CD8-positive, alpha-beta memory T cell (primary cell): ENCODE measurements at places on chromosomes 12 and 14. TPM values are rescaled to one million over a fixed set of nuclear protein-coding genes. Genes with fewer than 3 reads are reported as not detected.
A peak's percentile ranks its signal among the peaks of the same experiment; 100 is the strongest.

GRCh38 chr14:60061371-60061770 is 30.4 kb upstream of the PCNX4 start:
- no peak overlapping the region for H3K27ac ChIP-seq
- no peak overlapping the region for H3K4me3 ChIP-seq
- no peaks in the 10 kb centered on the region for H3K27me3 ChIP-seq
- no peaks in the 10 kb centered on the region for H3K36me3 ChIP-seq
- H3K4me1 ChIP-seq: no peaks in the 10 kb centered on the region

DNA sequence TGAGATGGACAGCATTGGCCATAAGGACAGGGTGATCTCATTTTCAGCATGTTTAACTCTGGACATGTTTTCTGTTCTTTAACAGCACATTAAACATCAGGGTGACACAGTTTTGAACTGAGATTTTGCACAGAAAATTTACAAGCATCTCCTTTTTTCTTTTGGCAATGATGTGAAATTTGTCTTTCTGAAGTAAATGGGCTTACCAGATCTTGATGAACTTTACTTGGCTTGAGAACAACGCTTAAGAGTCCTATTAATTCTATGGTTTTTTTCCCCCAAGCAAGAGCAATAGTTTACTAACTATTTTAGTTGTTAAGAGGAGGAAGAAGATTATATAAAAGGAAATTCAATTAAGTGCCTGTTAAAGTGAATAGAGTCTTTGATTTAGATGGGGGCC is 491.0 kb downstream of the SNAPC1 start:
- no peaks in the 10 kb centered on the region for H3K4me1 ChIP-seq
- no peak overlapping the region for H3K27ac ChIP-seq
- DNase-seq: no peak
- no peaks in the 10 kb centered on the region for H3K27me3 ChIP-seq
- no peak overlapping the region for H3K4me3 ChIP-seq

ST8SIA1 gene
- total RNA-seq: 10.2 TPM

DNA sequence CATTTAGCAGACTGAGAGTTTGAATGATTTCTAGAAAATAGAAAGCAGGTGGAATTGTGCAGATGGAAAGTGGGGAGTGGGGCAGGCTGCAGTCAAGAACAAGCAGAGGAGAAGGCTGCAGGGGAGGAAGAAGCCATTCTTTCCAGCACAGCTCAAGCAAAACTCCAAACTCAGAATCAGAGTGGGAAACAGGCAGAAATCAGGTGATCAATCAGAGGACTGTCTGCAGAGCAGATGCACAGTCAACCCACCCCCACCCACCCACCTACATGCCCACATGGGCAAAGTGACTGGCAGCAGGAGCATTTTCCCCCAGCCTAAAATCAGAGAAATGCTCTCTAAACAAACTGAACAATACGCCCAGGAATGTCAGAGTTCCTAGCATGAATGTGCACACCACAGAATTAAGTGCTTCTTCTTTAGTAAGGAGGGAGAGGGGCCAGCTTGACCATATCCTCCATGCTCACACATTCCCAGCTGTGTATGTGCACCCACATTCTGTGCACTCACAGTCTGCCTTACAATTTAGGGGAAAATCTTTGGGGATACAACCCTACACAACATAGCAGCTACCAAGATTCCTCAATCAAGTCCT is 194.1 kb upstream of the PLEKHA5 start:
- no peaks in the 10 kb centered on the region for H3K4me1 ChIP-seq
- no peak for DNase-seq
- no peak overlapping the region for H3K4me3 ChIP-seq
- H3K36me3 ChIP-seq: no peaks in the 10 kb centered on the region
- no peaks in the 10 kb centered on the region for H3K27me3 ChIP-seq

DNA sequence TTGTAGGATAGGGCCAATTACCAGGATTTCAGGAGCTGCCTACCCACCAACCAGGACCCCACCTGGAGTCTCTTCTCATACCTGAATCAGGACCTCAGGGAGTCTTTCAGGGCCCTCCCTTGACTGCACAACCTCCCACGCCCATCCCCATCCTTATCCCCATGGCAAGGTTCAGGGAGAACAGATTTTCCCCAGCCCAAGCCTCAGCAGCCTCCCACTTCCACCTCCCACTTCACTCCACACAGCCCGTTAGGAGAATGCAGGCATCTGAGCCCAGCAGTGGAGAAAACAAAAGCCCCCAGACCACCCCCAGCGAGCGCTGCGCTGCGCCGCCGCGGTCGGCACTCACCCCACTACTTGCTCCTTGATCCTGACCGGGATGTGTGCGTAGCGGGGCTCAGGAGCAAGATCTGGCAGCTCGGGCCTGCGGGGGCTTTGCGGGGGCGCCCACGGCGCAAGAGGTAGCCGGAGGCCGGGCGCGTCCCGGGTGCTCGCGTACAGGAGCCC is 1.4 kb downstream of the B4GALNT1 start:
- no peak for DNase-seq
- H3K27me3 ChIP-seq: peaks cover 29% of the 10 kb centered on the region
- no peak overlapping the region for H3K27ac ChIP-seq
- H3K4me3 ChIP-seq: peak overlapping the region; percentile 37
- peaks cover 11% of the 10 kb centered on the region for H3K4me1 ChIP-seq

GRCh38 chr12:24226745-24227350 is 277.4 kb upstream of the SOX5 start:
- no peak for DNase-seq
- no peaks in the 10 kb centered on the region for H3K4me1 ChIP-seq
- H3K4me3 ChIP-seq: no peak overlapping the region
- no peaks in the 10 kb centered on the region for H3K36me3 ChIP-seq
- no peaks in the 10 kb centered on the region for H3K27me3 ChIP-seq
